C1 segment of cervical spinal cord (tissue), 14 donors: ENCODE measurements at places on chromosomes 11 and 22.

GRCh38 chr22:40330615-40331014 lies 15.7 kb upstream of the ADSL start:
- no peak for DNase-seq

DNA sequence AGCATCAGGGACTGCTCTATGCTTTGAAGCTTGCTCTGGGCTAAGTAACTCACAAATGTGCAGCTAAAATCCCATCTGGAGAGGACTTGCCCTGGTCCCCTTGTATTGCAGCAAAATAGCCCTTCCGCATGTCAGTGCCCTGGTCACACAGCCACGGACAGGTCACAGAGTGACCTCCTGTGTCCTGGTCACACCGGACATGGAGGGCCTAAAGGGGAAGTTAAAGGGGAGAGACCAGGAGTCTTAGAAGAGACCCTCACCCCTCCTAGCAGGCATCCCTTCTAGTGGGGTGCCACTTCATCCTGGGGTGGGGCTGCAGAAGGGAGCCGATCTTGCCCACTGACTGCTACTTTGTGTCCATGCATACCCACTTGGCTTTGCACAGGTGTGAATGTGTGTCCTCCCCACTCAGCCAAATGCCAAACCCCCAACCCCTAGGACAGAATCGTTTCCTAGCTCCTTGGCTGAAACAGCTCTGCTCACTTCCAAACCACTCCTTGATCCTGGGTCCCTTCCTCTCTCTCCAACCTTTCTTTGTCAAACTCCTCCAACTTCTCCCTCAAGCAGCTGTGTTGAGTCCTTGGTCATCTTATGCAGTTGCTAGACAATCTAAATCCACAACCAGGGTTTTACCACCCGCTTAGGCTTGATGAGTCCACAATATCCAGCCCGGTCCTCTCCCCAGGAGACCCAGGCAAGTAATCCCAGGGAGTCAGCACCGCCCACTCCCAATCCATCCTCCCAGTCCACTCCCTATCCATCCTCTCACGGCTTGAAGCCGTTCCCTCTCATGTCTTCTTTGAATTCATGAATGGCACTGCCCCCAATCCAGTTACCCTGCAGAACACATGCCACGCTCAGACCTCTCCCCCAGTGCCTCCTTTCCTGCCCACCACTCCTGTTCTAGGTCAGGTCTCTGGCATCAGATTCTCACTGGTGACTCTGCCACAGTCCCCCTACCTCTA lies 3.3 kb upstream of the FXYD6 start:
- no peak for DNase-seq

DNA sequence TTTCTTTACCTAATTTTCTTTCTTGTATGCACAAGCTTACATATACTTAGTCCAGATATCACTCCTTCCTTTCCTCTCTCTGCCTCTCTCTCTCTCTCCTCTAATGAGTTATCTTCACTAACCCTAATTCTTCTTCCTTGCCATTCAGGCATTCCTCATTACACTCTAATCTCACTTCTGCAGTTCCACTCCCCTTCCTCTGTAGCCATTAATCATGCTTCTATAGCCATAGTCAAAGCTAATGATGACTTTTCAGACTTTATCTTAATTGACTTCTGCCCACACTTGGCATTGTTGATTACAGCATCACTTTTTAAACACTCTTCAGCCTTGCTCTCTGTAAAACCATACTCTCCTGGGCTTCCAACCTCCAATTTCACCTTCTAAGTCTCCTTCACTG lies 35.3 kb upstream of the SC5D start:
- DNase-seq = no peak

DNA sequence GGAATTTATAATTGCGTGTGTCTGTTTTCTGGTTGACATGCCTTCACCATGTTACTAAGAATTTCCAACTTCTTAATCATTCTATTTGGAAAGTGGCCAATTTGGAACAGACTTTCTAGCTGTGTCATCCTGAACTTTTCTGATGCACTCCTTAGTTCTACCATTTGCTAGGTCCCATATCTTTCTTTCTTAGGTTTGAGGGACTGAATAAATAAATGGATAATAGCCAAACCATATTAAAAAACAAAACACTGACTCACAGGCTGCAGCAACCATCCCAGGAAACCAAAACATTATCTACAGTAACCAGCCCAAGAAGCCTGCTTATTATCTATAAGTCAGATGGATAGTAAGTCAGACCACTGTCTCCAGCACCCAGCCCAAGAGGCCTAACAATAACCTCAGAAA lies 57.5 kb upstream of the PLET1 start:
- no peak for DNase-seq

DNA sequence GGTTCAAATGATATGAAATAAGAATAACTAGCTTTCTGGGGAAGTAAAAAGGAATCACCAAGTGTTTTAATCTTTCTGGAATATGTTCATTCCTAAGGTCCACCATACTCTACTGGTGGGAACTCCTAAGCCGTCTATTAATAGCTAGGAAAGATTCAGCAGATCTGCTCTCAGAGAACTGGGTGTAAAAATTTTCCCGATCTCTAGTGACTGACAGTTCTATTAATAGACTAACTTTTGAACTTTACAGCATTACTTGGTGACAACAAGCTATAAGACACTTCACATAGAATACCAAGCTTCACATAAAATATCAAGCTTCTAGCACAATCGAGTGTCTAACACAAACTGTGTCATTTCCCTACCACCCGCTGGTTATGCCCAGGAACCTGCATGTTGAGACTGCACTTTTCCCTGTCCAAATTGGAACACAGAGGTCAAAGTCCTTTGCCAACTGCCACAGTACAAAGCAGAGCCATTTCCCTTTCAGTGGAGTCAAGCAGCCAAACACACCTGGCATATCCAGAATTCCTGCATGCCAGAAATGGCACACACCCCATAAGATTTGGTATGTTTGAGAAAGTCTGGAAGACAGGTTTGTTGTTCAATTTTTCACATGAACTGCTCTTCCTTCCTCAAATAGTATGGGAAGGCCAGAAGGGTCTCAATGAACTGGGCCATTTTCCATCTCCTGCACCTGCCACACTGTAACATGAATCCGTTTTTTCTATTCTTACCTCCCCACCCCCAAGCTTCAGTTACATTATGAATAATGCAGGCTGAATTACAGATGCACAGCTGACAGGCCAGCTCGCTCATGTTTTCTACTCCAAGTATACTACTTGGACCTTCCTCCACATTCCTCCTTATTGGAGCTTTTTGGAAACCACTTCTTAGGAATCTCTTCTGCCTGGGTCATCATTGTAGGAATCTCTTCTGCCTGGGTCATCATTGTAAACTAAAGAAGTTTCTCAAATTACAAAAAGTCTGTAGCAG lies 3.7 kb downstream of the OSBP start:
- no peak for DNase-seq

DNA sequence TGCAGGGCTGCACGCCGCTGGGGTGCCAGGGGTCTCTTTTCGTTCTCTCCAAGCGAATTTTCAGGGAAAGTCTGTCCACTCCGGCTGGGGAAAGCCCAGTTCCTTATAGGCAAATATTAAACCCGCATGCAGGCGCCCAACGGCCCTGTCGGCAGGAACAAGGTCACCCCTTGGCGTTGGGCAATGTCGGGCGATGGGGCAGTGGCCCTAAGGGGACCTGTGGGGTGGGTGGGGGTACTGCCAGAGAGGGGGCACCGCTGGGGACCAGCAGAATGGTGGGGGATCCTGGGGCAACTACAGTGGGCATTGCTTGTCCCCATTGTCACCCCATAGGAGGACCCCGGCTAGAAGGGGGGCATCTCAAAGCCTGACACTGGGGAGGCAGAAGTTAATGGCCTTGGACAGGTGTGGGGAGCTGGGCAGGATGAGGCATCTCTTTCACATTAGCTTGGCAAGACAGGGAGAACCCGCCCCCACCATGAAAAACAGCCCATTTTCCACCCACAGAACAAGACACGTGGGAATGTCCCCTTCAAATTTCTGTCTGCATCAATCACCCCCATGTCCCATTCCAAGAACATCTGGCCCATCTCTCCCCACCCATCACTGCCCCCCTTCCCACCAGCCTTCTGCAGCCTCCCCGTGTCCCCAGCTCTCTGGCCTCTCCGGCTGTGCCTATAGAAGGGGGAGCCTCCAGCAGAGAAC lies 5.5 kb upstream of the IGF2 start:
- no peak for DNase-seq

DNA sequence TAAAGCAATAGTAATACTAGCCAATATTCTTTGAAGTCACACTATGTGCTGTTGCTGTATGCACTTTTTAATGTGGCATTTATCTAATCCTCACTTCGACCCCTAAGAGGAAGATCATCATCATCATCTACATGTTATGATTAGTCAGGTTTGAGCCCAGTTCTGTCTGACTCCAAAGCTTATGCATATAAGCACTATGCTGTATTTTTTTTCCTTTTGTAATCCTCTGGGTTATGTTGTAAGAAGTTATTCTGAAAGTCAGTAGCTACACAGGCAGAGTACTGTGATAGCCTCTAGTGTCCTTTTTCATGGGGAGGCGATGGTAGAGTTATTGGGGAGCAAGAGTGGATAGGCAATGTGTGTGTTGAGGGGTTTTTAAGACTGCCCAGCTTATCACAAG lies 11.1 kb downstream of the MMP20 start:
- no peak for DNase-seq

DNA sequence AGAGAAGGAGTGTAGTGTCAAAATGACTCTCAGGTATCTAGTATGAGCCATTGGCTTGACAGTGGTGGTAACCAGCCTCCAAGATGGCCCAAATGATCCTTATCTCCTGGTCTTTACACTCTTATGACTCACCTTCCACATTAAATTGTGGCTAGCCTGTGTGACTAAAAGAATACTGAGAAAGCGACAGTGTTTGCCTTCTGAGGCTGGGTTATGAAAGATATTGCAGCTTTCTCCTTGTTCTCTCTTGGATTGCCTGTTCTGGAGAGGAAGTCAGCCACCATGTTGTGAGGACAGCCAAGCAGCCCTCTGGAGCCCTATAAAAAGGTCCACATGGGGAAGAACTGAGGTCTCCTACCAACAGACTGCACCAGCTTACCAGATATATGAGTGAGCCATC lies 15.8 kb downstream of the C11orf71 start:
- DNase-seq = no peak
